ENCODE measurements at places on chromosomes 7 and 10. TPM values are rescaled to one million over a fixed set of nuclear protein-coding genes. Genes with fewer than 3 reads are reported as not detected.
A peak's percentile ranks its signal among the peaks of the same experiment; 100 is the strongest.

GRCh38 chr7:121938429-121938996 is 65.6 kb downstream of the PTPRZ1 start:
- no peaks in the 10 kb centered on the region for H3K4me1 ChIP-seq
- no peaks in the 10 kb centered on the region for H3K36me3 ChIP-seq
- H3K27ac ChIP-seq = no peak overlapping the region

GRCh38 chr7:140159497-140159896 is 17.3 kb downstream of the KDM7A start:
- peaks cover 5% of the 10 kb centered on the region for H3K4me1 ChIP-seq
- peak; percentile 66 for DNase-seq
- H3K27me3 ChIP-seq = no peaks in the 10 kb centered on the region
- no peak overlapping the region for H3K4me3 ChIP-seq
- no peak overlapping the region for H3K27ac ChIP-seq

- DNase-seq = no peak
- no peaks in the 10 kb centered on the region for H3K27me3 ChIP-seq
- H3K36me3 ChIP-seq = no peaks in the 10 kb centered on the region
Observed at GRCh38 chr10:95350830-95351228, 60.0 kb upstream of the PDLIM1 start.

- H3K36me3 ChIP-seq = no peaks in the 10 kb centered on the region
- DNase-seq = no peak
- H3K27me3 ChIP-seq = no peaks in the 10 kb centered on the region
- H3K4me1 ChIP-seq = no peaks in the 10 kb centered on the region
- H3K4me3 ChIP-seq = no peak overlapping the region
Observed at GRCh38 chr10:86827639-86828038, 71.2 kb downstream of the BMPR1A start.

DNA sequence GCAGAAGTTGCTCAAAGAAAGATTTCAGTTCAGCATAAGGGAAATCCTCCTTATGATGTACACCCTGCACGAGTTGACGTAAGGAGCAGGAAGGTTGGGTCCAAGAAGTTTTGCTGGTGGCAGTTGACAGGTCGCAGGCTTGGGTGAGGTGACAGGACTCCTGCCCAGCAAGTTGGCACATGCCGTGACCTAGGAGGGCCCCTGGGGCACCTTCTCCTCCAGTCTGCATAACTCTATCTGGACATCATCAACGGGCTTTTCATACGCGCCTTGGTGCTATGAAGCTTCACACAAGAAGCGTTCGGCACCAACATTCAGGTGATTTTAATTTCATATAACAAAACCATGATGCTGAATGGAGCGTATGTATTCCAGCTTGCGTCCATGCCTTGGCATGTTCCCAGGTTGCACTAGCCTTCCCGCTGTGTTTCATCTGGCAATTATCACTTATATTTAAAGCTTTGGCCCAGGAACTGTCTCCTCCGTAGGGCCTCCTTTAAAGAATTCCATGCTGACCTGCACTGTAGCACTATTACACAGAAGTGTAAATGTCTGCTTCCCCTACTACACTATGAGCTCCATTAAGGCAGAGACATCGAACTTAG is 651.6 kb upstream of the FOXK1 start:
- H3K36me3 ChIP-seq = no peaks in the 10 kb centered on the region
- H3K4me3 ChIP-seq = no peak overlapping the region
- no peak overlapping the region for H3K27ac ChIP-seq
- H3K4me1 ChIP-seq = no peaks in the 10 kb centered on the region

Gene TNPO3
- total RNA-seq = 54.5 TPM

- H3K27ac ChIP-seq = no peak overlapping the region
- no peaks in the 10 kb centered on the region for H3K36me3 ChIP-seq
- no peak overlapping the region for H3K4me3 ChIP-seq
- no peak for DNase-seq
- H3K27me3 ChIP-seq = no peaks in the 10 kb centered on the region
- H3K4me1 ChIP-seq = no peaks in the 10 kb centered on the region
Observed at GRCh38 chr10:28492116-28492920, 40.6 kb upstream of the WAC start.

Gene KAZALD1
- total RNA-seq = 30.1 TPM

Gene SH2D4B
- not detected for total RNA-seq

DNA sequence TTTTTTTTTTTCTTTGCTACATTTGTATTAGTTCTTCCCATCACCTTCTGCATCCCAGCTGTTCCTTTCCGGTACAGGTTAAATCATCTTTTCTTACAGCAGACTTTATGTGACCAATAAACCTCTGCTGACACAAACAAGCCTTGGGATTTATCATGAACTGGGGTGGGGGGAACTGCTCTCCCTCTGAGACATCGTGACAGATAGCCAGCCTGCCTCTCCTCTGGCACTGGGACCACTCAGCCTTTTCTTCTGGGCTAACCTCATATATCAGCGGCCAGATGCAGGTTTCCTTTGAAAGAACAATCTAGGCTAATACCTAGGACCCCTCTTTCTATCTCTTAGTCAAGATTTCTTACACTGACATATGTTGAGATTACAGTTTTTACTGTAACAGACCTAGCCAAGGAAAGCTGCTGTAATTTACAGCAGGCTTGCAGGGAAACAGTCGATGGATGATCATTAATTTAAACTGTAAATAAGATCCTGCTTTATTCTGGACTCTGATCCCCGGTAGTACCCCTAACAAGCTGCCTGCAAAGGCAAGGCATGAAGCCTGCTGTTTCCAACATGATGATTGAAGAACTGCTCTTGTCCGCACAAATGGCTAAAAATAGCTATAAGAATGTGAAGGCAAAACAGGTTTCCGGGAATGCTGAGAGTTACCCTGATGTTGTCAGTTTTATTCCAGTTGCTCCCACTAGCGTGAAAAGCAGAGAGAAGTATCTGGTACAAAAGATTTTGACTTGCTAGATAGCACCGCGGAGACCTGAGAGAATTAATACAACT is 338.7 kb downstream of the SORCS1 start:
- H3K27ac ChIP-seq = no peak overlapping the region
- no peaks in the 10 kb centered on the region for H3K36me3 ChIP-seq
- H3K4me1 ChIP-seq = no peaks in the 10 kb centered on the region
- H3K4me3 ChIP-seq = no peak overlapping the region
- DNase-seq = no peak

Gene NANOS1
- total RNA-seq = 1.1 TPM

- H3K27ac ChIP-seq = no peak overlapping the region
- H3K4me1 ChIP-seq = no peaks in the 10 kb centered on the region
- H3K36me3 ChIP-seq = no peaks in the 10 kb centered on the region
- no peak for DNase-seq
- H3K4me3 ChIP-seq = no peak overlapping the region
- peaks cover 9% of the 10 kb centered on the region for H3K27me3 ChIP-seq
Observed at GRCh38 chr7:36071605-36072004, 81.4 kb upstream of the EEPD1 start.

GRCh38 chr7:13860734-13861133 is 128.7 kb downstream of the ETV1 start:
- no peak overlapping the region for H3K27ac ChIP-seq
- no peaks in the 10 kb centered on the region for H3K4me1 ChIP-seq
- DNase-seq = no peak
- no peaks in the 10 kb centered on the region for H3K27me3 ChIP-seq
- H3K4me3 ChIP-seq = no peak overlapping the region

- no peaks in the 10 kb centered on the region for H3K27me3 ChIP-seq
- no peak overlapping the region for H3K4me3 ChIP-seq
- no peak for DNase-seq
- H3K4me1 ChIP-seq = no peaks in the 10 kb centered on the region
- no peak overlapping the region for H3K27ac ChIP-seq
Observed at GRCh38 chr10:60677531-60678129, 100.6 kb upstream of the CDK1 start.

DNA sequence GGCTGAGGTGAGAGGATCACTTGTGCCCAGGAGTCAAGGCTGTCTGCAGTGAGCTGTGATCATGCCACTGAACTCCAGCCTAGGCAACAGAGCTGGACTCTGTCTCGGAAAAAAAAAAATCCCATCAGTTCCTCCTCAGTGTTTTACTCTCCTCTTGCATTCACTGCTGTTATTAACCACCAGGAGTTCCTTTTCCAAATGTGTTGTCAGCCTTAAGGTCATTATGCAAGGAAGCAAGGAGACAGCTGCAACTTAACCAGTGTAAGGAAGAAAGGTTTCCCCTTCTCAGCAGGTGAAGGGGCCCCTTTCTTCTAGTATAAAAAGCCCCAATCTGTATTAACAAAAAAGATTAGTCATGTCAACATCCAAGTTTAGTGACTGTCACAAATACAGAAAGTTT is 86.6 kb upstream of the LEP start:
- H3K36me3 ChIP-seq = no peaks in the 10 kb centered on the region
- H3K4me1 ChIP-seq = no peaks in the 10 kb centered on the region
- peaks cover 58% of the 10 kb centered on the region for H3K27me3 ChIP-seq
- DNase-seq = no peak
- no peak overlapping the region for H3K27ac ChIP-seq

DNA sequence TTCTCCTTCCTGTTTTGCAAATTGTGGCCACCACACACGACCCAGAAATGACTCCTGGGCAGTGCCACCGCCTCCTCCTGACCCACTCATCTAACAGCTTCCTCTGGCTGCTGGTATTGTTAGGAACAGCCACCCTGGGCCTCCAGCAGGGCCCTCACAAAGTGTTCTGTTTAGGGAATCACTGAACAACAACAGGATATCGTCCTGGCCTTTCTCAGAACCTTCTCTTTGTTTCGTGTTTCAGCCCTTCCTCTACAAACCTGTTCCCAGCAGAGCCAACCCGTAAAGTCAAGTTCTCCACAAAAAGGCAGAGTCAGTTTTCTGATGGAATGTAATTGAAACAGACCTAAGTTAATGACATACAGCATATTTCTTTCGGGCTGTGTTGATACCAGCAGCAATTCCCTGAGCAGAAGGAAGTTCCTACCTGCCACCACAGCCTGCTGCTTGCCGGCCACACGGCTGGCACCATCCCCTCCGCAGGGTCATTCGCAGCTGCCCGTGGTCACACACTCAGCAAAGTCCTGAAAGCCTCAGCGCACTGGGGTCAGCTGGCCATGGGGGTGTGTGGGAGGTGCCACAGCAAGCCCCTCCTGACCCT is 91.7 kb upstream of the PITRM1 start:
- peak; percentile 29 for DNase-seq
- peaks cover 3% of the 10 kb centered on the region for H3K27me3 ChIP-seq
- no peak overlapping the region for H3K4me3 ChIP-seq

Gene ZNF853
- under 0.01 TPM for total RNA-seq

- no peak overlapping the region for H3K4me3 ChIP-seq
- H3K27me3 ChIP-seq = peaks cover 28% of the 10 kb centered on the region
- no peaks in the 10 kb centered on the region for H3K4me1 ChIP-seq
- no peak overlapping the region for H3K27ac ChIP-seq
- no peak for DNase-seq
- H3K36me3 ChIP-seq = no peaks in the 10 kb centered on the region
Observed at GRCh38 chr7:29840701-29841100, 34.4 kb downstream of the WIPF3 start.

- no peaks in the 10 kb centered on the region for H3K4me1 ChIP-seq
- H3K27ac ChIP-seq = no peak overlapping the region
- H3K27me3 ChIP-seq = no peaks in the 10 kb centered on the region
- no peak overlapping the region for H3K4me3 ChIP-seq
- H3K36me3 ChIP-seq = no peaks in the 10 kb centered on the region
- DNase-seq = no peak
Observed at GRCh38 chr7:156064971-156065386, 252.7 kb upstream of the SHH start.

- no peaks in the 10 kb centered on the region for H3K27me3 ChIP-seq
- H3K36me3 ChIP-seq = peaks cover 33% of the 10 kb centered on the region
- H3K27ac ChIP-seq = peak overlapping the region; percentile 96
- no peak overlapping the region for H3K4me3 ChIP-seq
- peaks cover 41% of the 10 kb centered on the region for H3K4me1 ChIP-seq
Observed at GRCh38 chr10:69348816-69349541, 67.7 kb downstream of the TACR2 start.

DNA sequence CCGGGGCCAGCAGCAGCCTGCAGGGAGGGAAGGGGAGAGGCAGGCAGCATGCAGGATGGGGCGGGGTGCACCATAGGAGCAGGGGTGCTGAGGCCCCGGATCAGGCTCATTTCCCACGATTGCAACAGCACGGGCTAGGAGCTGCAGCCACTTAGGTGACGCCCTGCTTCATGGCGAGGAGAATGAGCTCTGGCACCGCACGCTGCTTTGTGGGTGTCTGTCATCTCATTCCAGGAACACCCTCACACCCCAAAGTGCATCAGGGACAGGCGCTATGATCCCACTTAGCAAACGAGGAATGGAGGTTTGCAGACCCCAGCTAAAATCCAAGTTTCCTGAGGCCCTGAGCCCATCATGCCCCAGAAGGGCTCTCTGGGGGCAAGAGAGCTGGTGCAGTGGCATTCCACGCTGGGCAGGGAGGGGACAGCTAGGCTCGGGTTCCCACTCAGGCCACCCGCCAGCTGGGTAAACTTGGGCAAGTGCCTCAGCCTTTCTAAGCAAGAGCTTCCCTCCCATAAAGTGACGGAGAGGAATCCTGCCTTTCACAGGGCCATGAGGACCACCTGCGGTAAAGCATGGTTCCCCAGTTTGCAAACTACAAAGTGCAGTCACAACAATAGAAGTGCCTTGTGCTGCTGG is 9.3 kb downstream of the KCNH2 start:
- DNase-seq = no peak
- H3K27me3 ChIP-seq = peaks cover 18% of the 10 kb centered on the region
- H3K36me3 ChIP-seq = no peaks in the 10 kb centered on the region
- H3K27ac ChIP-seq = no peak overlapping the region
- no peaks in the 10 kb centered on the region for H3K4me1 ChIP-seq
- no peak overlapping the region for H3K4me3 ChIP-seq

Measured in osteoblast (primary cell).